ENCODE measurements at places on chromosomes 11 and 22. TPM values are rescaled to one million over a fixed set of nuclear protein-coding genes. Genes with fewer than 3 reads are reported as not detected.

The NAALAD2 gene
- total RNA-seq = 0.27 TPM

The HTR3B gene
- not detected for total RNA-seq

The LRRC56 gene
- 0.38 TPM for total RNA-seq

The C22orf15 gene
- not detected for total RNA-seq

The SUSD2 gene
- 3.1 TPM for total RNA-seq

The CREB3L1 gene
- total RNA-seq = 8.6 TPM

The CELSR1 gene
- total RNA-seq = 13.3 TPM

The SEPTIN3 gene
- total RNA-seq = not detected

The SMC1B gene
- total RNA-seq = not detected
